ENCODE measurements at places on chromosomes 2 and 18.

DNA sequence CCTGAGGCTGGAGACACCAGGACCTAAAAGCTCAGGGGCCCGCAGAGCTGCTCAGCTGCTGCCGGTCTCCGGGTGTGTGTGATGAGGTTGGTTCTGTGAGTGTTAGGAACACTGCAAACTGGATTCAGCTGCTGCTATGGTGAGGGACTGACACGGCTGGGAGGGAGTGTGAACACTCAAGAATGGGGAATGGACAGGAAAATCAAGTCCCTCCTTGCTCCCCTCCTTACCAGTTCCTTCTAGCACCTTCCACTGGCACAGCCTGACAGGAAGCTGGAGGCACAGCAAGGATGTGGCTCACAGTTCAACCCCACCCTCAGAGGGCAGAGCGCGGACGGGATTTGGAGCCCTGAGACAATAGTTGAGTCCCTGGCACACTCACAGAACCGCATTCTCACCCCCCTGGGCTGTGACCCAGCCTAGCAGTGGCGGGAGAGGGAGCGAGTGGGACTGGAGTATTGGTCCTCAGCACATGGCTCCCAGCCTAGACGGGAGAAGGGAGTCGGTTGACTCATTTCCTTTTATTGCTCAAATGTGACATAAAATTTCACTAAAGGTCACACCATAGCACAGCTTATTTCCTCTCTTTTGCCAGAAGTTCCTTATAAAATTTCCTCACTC lies 42.5 kb downstream of the LRRC30 start:
- no peak for DNase-seq

GRCh38 chr2:11828933-11829323 lies 82.5 kb downstream of the LPIN1 start:
- no peak for DNase-seq

- DNase-seq = no peak
Observed at GRCh38 chr18:33870059-33870458, 292.0 kb downstream of the ASXL3 start.

DNA sequence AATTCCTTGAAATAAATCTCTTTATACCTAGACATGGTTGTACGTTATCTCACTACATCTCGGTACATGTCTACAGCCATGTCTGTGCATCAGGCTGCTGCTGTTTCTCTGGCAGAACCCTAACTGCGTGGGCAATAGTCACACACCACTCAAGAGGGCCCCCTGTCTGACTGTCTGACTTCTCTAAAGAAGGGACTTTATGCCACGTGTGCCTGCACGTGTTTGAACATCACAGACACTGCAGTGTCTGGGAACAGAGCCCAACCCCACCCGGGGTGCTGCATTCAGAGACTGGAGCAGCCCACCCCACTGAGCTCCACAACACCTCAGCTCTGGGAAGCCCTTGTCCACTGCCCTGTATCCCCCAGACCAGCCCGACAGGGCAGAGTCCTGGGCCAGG lies 55.0 kb downstream of the KIF1A start:
- DNase-seq = no peak

GRCh38 chr2:237618449-237618848 lies 8.9 kb upstream of the LRRFIP1 start:
- DNase-seq = no peak

DNA sequence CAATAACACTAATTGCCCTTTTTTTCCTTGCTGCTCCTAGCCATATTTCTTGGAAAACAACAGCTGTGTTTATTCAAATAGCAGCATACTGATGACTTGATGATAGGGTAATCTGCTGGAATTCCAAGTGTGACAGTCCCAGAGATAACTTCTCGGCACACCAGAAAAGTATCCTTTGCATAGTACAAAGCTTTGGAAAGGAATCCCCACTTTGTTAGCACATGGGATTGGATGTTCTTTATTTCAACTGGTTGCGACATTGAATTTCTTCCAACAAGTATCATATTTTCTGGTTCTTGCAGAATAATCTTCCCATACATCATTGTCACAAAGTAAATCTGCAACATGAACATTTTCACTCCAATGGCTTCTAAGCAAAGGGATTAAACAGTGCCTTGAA lies 445.8 kb upstream of the ACVR2A start:
- no peak for DNase-seq

GRCh38 chr2:232871835-232872736 lies 2.0 kb downstream of the SNORC start:
- DNase-seq = no peak

- DNase-seq = no peak
Observed at GRCh38 chr2:233061591-233062450, 1.7 kb downstream of the INPP5D start.

GRCh38 chr18:48440924-48441323 lies 31.7 kb upstream of the ZBTB7C start:
- no peak for DNase-seq

GRCh38 chr2:64765160-64765805 lies 111.6 kb upstream of the SERTAD2 start:
- DNase-seq = no peak

DNA sequence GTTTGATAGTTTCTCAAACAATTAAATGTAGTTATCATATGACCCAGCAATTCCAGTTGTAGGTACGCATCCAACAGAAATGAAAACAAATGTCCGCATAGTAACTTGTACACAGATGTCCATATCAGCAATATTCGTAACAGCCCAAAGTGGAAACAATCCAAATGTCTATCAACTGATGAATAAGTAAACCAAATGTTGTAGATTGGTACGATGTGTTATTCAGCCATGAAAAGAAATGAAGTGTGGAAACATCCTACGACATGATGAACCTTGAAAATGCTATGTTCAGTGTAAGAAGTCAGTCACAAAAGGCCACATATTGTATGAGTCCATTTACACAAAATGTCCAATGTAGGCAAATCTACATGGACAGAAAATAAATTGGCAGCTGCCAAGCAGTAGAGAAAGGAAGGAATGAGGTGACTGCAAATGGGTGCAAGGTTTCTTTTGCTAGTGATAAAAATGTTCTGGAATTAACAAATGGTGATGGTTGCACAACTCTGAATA lies 26.9 kb downstream of the GAREM1 start:
- no peak for DNase-seq

DNA sequence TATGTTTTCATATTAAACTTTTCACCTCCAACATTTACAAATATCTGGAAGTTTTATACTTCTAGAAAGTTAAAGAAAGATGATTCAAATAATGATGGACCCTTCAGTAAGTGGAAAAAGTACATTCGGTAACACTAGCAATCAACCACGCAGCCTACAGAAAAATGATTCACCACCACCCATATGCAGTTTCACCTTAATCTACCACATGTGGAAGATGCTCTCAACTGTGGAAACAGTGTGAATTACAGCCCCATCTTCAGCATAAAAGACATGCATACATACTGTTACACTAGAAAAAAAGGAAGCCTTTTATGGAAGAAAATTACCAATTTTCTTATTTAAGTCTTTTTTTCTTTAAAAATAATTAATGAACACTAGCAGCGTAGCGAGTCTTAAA lies 1.1 kb downstream of the SLC38A11 start:
- no peak for DNase-seq

DNA sequence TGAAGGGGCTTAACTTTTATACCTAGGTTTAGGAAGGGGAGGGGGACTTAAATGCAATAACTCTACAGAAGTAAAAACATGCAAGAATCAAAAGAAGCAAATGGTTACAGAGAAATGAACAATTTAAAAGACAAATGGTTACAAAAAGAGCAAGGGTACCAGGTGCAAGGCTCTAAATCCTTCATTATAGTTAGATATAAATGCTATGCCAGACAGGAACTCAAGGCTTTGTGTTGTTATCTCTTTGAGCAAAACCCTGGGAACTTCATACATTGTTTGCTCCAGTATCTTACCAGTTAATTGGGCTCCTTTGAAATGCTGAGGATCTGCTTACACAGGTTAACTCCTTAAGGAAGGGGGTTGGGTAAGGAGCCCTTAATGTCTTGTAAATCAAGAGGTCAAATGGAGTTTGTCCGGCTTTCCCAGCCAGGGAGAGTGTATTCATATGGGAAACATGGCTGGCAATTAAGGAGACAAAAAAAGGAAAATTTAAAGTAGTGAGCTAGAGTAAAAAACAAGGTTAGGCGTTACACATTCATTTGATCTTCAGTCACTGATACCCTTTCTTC lies 347.5 kb downstream of the CELF4 start:
- no peak for DNase-seq

- DNase-seq = no peak
Observed at GRCh38 chr2:9003366-9003615, 193 bp downstream of the MBOAT2 start.

DNA sequence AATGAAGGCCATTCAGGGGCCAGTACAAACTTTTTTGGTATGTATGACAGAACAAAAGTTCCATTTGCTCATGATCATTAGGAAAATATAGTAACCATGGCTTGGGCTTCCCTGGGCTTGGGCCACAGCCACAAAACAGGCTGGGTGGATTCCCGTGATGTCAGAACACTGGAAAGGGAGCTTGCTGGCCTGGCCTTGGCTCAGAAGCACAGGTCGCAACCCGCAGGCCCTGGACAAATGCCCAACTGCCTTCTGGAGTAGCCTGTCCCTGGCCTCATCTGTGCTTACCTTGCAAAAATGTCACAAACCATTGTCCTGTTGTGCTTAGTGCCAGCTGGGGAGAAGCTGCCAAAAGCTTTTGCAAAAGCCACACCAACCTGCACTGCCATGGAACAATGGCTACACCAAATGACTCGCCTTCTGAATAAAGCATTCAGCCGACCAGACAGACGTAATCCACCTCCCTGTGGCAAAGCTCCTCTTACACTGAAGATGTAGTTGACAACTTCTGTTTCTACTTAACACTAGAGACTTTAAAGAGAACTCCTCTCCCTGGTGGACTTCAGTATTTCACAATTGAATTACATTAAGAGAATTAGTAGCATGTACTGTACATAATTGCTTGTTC lies 125.5 kb downstream of the ANKRD44 start:
- DNase-seq = no peak

- no peak for DNase-seq
Observed at GRCh38 chr18:5979176-5979888, 84.0 kb upstream of the TMEM200C start.

- DNase-seq = no peak
Observed at GRCh38 chr2:79432731-79433146, 80.1 kb upstream of the CTNNA2 start.

GRCh38 chr2:84649487-84650142 lies 133.3 kb downstream of the DNAH6 start:
- no peak for DNase-seq

DNA sequence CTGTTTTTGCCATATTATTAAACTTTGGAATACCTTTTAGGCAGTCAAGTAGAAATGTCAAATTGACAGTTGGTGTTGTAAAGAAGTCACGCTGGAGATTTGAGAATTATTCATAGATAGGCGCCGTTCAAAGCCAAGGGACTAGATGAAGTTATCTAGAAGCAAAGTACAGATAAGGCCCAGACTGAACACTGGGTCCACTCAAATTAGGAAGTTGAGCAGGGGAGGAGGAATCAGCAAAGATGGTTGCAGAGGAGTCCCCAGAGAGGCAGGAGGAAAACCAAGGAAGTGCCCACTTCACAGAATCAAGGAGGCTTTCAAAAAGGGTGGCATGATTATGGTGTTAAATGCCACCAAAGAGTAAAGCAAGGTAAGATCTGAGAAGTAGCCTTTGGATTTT lies 9.6 kb upstream of the ALS2 start:
- DNase-seq = no peak

DNA sequence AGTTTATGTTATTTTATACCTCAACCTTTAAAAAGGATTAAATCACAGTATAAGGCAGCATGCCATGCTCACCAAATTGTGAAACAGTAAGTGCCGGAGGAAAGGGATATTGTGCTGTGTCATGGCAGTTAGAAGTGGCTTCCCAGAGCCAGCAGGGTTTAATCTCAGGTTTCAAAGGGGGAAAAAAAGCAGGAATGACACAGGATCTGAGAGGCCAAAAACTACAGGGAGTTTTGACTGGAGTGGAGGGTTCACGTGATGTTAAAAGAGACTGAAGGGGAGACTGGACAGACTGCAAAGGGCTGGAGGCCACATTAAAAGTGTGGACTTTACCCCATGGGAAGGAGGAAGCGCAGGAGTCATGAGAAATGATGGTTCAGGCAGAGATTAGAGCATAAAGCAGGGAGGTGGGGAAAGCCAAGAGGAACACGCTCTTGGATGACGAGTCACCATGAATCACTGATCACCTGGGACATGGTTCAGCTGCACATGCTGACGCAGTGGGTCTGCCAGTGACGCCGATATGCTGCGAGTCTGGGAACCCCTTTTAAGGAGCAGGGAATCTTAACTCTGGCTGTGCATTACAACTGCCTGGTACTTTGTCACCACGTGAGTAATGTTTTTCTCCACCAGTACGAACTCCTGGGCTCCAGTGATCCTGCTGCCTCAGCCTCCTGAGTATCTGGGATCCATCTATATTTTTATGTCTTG lies 6.1 kb downstream of the CHMP1B start:
- DNase-seq = no peak

- DNase-seq = no peak
Observed at GRCh38 chr18:51623653-51624052, 426.2 kb upstream of the MEX3C start.

GRCh38 chr2:197024206-197024605 lies 97.7 kb upstream of the PGAP1 start:
- no peak for DNase-seq

DNA sequence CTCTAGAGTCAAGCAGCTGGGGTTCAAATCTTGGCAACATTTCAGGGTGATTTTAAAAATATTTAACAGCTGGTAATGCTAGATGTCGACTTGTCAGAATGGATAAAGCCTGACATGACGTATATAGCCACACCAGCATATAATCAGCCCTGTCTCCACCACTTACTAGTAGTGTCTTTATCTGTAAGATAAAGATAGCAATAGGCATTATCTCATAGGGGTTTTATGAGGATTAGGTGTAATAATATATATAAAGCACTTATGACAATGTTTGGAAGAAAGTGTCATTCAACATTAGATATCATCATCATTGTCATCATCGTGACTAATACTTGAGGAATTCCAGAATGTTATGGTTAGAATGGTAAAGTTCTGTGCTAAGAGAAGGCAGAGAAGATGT lies 369.0 kb upstream of the CWC22 start:
- DNase-seq = no peak

DNA sequence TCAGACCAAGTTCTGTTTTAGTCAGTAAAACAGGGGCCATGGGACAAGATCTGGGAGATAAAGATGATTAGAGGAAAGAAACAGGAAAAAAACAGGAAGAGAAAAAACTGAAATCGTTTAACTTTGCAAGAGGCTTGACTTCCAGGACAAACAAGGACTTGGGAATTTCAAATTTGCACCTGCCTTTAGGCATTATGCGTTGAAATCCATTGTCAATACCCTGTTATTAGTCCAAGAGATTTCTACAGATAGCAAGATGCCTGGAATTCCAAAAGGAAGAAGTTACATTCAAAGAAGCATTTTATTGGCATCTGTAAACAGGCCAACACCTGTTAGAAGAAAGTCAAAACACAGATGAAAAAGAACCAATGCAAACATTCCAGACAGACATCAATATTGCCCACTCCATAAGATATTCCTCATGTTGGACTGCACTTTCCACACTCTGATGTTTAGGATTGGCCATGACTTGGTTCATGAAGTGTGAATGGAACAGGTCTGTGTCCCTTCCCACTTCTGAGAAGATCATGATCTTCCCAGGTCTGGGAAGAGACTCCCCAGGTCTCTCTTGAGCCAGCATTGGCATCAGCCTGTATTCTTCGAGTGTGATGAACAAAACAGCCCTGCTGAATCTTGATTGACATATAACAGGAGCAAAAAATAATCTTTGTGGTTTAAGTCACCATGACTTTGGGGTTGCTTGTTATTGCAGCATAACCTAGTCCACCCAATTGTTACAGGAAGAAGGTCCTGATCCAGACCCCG lies 181.4 kb upstream of the FN1 start:
- DNase-seq = no peak

- DNase-seq = no peak
Observed at GRCh38 chr2:208148803-208149202, 2.8 kb upstream of the CRYGB start.

Data from NCI-H1105 (cell line).